Endothelial cell (in vitro differentiated cells): ENCODE measurements at places on chromosomes 3 and 15. TPM values are rescaled to one million over a fixed set of nuclear protein-coding genes. Genes with fewer than 3 reads are reported as not detected.

The REC114 gene
- total RNA-seq = not detected

DNA sequence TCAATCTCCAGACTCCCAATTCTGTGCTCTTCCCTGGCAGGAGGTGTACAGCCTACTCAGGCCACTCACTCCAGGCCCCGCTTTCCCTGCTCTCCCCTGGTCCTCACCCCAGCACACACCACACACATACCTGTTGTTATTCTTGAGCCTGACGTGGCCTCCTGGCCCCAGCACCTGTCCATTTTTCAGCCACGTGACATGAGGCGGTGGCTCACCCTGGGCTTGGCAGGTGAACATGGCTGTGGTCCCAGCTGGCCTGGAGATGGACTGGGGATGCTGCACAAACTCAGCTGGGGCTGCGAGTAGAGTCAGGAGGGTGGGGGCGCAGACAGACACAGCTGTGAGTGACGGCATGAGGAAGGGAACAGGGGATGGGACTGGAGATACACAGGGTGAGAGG lies 27.3 kb downstream of the RNU5B-1 start:
- DNase-seq = no peak

GRCh38 chr3:107943786-107944523 lies 146.9 kb downstream of the CD47 start:
- no peak for DNase-seq

GRCh38 chr15:89243046-89243690 lies 611 bp upstream of the FANCI start:
- DNase-seq = no peak

- DNase-seq = no peak
These were observed 64.5 kb downstream of the MITF start for GRCh38 chr3:69803681-69804270.

DNA sequence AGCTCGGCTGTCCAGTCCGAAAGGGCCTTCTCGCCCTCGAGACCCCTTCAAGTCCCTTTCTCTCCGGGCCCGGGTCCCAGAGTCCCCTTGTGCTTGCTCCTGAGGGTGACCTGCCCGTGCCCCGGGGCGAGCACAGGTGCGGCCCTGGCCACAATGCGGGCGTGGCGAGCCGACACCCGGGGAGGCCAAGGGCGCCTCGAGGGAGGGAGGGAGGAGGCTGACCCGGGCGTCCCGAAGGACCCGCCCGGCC lies 810 bp upstream of the MEF2A start:
- DNase-seq = no peak

DNA sequence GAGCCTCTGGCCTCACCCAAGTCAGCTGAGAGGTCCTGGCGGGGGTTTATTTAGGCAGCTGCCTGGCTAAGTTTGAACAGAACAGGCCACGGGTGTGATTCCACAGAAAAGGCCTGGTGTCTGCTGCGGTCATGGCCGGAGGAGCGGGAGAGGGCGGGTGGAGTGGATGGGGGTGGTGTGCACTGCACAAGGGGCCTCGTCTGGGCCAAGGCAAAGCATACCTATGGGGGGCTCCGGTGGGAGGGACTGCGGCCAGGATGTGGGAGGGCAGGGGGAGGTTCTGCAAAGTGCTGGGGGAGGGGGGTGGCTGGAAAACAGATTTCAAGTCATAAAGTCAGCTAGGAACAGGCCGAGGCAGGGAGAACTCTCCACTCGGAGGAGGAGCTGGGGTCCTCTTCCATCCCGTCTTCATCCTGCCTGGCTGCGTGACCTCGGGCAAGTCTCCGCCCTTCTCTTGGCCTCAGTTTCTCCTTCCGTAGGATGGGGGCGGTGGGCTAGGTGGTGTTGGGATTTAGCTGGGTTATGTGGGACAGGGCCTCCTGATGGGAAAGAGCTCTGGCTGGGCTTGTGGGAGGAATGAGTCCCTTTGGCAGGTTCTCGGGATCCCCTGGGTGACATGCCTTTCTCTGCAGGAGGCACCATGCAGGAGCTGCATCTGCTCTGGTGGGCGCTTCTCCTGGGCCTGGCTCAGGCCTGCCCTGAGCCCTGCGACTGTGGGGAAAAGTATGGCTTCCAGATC lies 878 bp downstream of the ISLR start:
- DNase-seq = no peak

DNA sequence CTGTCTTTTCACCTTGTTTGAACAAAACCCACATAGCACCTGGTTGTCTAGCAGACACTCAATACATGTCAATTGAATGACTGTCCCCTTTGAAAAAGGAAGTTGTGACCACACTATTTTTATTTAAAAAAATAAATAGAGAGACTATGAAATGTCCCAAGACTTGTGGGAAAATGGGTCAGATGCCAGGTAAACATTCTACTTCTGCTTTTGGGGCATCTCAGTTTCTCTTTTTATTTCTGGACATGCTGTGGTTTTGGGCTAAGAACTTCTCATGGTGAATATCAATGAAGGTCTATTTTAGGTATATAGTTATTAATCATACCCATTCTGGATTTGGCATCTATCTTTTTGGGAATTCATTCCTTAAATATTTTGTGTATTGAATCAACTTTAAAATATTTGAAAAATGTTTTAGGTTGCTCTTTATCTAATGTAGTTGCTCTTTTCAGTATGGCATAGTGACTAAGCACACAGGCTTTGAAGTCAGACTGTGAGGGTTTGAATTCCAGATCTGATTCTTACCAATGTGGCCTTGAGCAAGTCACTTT lies 4.4 kb downstream of the TMEM45A start:
- DNase-seq = no peak

DNA sequence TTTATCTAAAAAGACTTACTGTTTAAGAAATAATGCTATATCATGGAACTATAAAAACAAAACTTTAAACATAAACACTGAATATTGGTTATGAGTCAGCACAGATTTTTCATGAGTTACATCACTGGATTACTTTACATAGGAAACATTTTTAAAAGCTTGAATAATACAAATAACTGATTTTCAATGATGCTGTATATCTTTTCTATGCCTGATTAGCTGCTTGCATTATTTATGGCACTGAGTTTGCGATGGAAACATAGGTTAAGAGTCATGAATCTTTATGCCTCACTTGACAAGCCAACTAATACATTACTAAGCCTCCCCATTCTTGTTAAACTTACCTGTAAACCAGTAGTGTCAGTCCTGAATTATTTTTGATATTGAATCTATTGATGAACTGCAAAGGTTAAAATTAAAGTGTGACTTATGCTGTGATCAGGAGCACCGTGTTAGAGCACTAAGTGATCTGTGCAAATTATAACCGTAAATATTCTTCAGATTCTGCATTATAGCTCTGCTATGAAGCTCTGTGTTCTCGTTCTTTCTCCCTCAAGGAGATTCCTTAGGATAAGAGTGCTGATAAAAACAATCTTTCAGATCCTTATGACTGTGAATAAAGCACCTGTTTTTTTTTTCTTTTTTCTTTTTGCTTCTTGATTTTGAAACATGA lies 437.3 kb upstream of the BCHE start:
- no peak for DNase-seq
